ENCODE measurements at places on chromosomes 16 and 17. TPM values are rescaled to one million over a fixed set of nuclear protein-coding genes. Genes with fewer than 3 reads are reported as not detected.

CHTF18 gene
- total RNA-seq, result 7.8 TPM

HCRT gene
- total RNA-seq, result not detected

CTRB1 gene
- total RNA-seq, result 7.0 TPM

CLEC10A gene
- 0.55 TPM for total RNA-seq

ZNF286A gene
- total RNA-seq, result 19.4 TPM

CSH2 gene
- total RNA-seq, result not detected

GRIN2A gene
- 0.23 TPM for total RNA-seq

NUDT7 gene
- total RNA-seq, result 18.7 TPM

KRTAP4-9 gene
- total RNA-seq, result not detected

TBX4 gene
- 5.0 TPM for total RNA-seq

MRPL45 gene
- 24.7 TPM for total RNA-seq

GAS2L2 gene
- total RNA-seq, result not detected

VAT1L gene
- 4.4 TPM for total RNA-seq

KRTAP3-1 gene
- not detected for total RNA-seq

CCL7 gene
- not detected for total RNA-seq

RPS6KB1 gene
- 28.2 TPM for total RNA-seq

HS3ST3B1 gene
- 4.1 TPM for total RNA-seq

CACNG4 gene
- 9.5 TPM for total RNA-seq

KRT9 gene
- not detected for total RNA-seq

SPNS2 gene
- total RNA-seq, result 14.0 TPM

TOB1 gene
- total RNA-seq, result 64.7 TPM

AMFR gene
- total RNA-seq, result 123 TPM

C17orf107 gene
- total RNA-seq, result 2.4 TPM

PRCD gene
- 0.36 TPM for total RNA-seq

RNF213 gene
- total RNA-seq, result 57.7 TPM

UMOD gene
- total RNA-seq, result 1.5 TPM

ASPA gene
- 3.5 TPM for total RNA-seq

CACNB1 gene
- total RNA-seq, result 17.8 TPM

CMTM2 gene
- total RNA-seq, result not detected

NGFR gene
- total RNA-seq, result 34.4 TPM

PPY gene
- not detected for total RNA-seq

LGALS9B gene
- total RNA-seq, result not detected

TBC1D3H gene
- not detected for total RNA-seq

NPIPB6 gene
- total RNA-seq, result 3.1 TPM

RASL10B gene
- total RNA-seq, result 5.4 TPM

TMEM238L gene
- total RNA-seq, result 12.0 TPM

CEMP1 gene
- 1.3 TPM for total RNA-seq

MYL11 gene
- total RNA-seq, result 23.5 TPM

SERPINF2 gene
- total RNA-seq, result 30.4 TPM
